ENCODE measurements at places on chromosomes 6 and 20.

- no peak for DNase-seq
Observed at GRCh38 chr6:1066449-1067090, 245.3 kb upstream of the FOXQ1 start.

- no peak for DNase-seq
Observed at GRCh38 chr6:35185971-35186370, 27.8 kb upstream of the SCUBE3 start.

- DNase-seq: peak; percentile 23
Observed at GRCh38 chr6:111973118-111973761, 80.7 kb upstream of the CCN6 start.

- no peak for DNase-seq
Observed at GRCh38 chr20:24863356-24863755, 85.7 kb upstream of the CST7 start.

DNA sequence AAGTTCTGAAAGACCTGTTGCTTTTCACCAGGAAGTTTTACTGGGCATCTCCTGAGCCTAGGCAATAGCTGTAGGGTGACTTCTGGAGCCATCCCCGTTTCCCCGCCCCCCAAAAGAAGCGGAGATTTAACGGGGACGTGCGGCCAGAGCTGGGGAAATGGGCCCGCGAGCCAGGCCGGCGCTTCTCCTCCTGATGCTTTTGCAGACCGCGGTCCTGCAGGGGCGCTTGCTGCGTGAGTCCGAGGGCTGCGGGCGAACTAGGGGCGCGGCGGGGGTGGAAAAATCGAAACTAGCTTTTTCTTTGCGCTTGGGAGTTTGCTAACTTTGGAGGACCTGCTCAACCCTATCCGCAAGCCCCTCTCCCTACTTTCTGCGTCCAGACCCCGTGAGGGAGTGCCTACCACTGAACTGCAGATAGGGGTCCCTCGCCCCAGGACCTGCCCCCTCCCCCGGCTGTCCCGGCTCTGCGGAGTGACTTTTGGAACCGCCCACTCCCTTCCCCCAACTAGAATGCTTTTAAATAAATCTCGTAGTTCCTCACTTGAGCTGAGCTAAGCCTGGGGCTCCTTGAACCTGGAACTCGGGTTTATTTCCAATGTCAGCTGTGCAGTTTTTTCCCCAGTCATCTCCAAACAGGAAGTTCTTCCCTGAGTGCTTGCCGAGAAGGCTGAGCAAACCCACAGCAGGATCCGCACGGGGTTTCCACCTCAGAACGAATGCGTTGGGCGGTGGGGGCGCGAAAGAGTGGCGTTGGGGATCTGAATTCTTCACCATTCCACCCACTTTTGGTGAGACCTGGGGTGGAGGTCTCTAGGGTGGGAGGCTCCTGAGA lies at the start of gene HFE:
Gene HFE (plus strand): TSS at position 146 of the 832 bp plus-strand sequence. CDS start 12 bp downstream, at position 158.
- no peak for DNase-seq

DNA sequence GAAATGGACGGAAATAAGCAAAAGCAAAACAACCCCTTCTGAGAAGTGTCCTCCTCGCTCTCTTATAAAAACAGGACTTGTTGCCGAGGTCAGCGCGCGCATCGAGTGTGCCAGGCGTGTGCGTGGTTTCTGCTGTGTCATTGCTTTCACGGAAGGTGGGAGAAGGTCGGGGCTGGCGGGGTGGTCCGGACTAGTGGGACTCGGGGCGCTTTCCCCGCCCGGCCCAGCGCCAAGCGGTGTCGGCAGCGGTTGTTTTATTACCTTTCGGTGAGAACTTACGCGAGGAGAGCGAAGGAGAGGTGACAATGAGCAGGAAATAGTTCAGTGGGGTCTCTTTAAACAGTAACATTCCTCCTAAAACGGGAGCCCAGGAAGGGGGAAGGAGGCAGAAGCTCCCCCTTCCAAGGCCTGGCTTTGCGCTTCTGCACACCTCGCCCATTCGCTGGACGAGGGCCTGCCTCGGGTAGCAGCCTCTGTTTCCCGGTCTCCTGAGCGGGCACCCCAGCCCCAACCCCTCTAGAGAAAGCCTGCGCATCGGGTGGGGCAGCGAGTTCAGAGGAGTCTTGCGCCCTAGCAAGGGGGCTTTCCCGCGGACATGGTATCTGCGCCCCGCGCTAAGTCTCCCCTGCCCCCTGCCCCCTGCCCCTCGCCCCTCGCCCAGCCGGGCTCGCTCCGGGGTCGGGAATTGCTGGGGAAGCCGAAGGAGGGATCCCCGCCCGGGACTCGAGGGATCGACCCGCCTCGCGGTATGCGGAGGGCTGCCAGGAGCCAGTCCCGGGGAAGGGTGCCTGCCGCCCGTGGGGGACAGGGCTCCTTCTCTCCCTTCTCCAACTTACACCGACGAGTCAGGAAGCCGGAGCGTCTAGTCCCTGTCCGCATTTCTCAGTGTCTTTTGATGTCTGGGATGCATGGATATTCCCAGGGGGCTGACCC lies 1.2 kb upstream of the TBXT start:
- no peak for DNase-seq

GRCh38 chr6:145539831-145540230 lies 195.5 kb downstream of the EPM2A start:
- DNase-seq: no peak

DNA sequence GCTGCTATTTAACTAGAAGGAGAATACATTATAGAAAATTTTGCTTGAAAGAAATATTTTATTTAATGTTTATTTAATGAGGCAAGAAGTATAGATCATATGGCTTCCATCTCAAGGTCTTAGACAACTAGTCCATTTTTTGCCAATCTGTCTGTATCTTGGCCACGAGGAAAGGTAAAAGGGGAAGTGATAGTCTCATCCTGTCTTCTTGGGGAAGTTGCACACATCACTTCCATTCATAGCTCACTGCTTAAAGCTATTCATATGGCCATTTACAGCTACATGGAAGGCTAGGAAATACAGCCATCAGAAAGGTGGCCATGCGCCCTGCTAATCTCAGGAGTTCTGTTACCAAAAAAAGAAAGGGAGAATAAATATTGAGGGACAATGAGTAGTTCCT lies 50.8 kb downstream of the METTL24 start:
- DNase-seq: no peak

DNA sequence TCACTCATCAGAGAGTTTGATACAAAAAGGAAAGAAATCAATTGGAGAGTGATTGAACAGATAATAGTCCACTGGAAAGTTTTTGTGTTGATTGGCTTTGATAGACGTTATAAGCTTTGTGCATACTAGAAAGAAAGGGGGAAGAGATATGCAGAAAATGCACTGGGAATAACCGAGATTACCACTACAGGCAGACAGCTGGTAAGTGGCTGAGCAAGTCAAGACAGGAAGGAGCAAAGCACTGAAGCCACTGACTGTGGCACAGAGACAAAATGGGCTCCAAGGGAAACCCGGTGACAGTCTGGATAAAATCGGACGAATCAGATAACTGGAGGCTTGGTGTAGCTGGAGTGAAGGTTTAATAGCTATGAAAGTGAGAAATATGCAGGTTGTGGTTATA lies 209.0 kb downstream of the SIM1 start:
- DNase-seq: no peak

DNA sequence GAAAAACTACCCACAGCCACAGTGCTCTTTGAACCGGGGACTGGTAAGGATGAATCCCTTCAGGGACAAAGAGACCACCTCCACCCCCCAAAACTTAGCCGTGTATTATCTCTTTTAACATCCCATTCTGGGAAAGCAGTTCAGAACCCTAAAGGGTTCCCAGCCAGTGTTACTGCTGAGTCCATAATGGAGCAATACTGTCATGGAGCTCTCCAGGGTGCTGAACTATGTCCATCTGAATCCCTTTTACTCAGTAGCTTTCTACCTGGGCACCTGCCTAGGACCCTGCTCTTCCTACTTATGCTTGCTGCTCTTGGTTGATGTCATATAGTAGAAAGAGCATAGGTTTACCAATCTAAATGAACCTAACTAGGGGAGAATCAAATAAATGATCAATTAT lies 22.3 kb upstream of the SAYSD1 start:
- DNase-seq: peak; percentile 27
